ENCODE measurements at places on chromosomes 6 and 20.
A peak's percentile ranks its signal among the peaks of the same experiment; 100 is the strongest.

DNA sequence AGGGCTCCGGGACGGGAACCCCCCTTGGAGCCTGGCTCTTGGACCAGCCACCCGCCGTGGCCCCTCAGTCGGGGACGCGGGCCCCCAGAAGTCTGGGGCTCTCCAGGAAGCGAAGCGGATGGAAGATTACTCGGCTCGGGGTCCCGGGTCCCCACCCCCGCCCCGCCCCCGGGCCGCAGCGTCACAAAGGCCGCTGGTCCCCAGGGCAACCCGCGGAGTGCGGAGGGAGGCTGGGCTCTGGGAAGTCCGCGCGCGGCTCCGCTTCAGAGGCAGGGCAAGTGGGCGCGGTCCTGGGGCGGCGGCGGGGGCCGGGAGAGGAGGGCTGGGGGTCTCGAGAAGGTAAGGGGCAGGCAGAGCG, at the start of gene FNDC11:
TSS of gene FNDC11 (plus strand) at position 227 of the 358 bp plus-strand sequence. CDS start 1,505 bp downstream, outside the sequence.
- DNase-seq: no peak

- no peak for DNase-seq
Measured at GRCh38 chr20:25087186-25087929, 5.4 kb upstream of the VSX1 start.

DNA sequence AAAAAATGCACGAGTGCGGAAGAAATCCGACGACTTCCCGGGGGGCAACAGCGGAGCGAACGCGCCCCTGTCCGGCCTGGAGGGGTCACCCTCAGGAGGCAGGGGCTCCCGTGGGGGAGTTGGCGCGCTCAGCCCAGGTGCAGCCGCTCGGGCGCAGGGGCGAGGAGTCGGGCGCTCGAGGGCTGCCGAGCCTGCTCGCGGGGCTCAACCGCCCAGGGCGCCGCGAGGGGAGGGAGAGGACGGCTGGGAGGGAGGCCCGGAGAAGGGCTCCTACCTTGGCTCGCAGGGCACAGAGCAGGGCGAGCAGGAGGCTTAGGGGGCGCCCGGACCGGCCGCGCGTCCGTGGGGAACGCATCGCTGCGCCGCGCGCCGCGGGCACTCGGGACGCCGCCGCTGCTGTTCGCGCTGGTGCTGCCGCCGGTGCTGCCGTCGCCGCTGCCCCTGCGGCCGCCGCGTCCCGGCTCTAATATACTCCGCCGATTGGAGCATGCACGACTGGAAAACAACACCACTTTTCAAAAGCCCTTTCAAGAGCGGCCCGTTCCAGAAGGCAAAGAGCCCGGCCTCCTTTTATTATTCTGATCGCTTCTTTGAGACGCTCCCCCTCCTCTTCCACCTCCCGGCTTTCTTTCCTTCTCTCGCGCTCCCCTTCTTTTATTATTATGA, 490 bp downstream of the JAG1 start:
- peak; percentile 70 for DNase-seq

DNA sequence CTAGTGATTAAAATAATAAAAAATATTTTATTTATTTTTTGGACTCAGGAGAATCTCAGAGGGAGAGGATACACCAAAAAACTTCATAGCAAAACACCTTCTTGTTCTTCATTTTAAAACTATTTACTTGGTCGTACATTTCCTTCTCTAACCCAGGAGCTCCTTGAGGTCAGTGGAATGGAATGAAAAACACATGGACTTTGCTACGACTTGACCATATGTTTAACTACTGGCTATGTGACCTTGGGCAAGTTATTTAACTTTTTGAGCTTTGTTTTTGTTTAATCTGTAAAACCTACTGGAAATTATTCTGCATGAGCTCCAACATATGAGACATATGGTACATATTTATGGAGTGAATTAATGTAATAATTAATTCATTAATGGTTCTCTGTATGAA, 1005.5 kb upstream of the CITED2 start:
- no peak for DNase-seq

GRCh38 chr6:138410048-138410735, 6.2 kb downstream of the HEBP2 start:
- DNase-seq: no peak

DNA sequence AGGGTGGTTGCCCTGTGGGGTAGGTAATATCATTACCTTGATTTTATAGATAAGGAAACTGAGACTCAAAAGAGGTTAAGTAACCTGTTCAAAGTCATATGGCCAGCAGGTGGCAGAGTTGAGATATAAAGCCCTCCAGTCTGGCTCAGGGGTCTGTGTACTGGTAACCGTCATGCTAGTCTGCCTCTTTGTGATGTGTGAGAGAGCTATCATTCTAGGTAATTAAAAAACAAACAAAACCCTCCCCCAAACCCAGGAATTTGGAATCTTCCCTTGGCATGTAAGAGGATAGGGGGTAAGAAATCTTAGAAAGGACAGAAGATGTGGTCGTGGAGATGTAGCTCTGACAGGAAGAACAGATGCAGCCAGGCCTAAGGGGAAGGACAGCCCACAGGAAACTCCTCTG, 206.0 kb downstream of the CDC5L start:
- no peak for DNase-seq
